ENCODE measurements at places on chromosomes 4 and X.

GRCh38 chr4:78353921-78354320 is 197.6 kb upstream of the ANXA3 start:
- no peak for DNase-seq

DNA sequence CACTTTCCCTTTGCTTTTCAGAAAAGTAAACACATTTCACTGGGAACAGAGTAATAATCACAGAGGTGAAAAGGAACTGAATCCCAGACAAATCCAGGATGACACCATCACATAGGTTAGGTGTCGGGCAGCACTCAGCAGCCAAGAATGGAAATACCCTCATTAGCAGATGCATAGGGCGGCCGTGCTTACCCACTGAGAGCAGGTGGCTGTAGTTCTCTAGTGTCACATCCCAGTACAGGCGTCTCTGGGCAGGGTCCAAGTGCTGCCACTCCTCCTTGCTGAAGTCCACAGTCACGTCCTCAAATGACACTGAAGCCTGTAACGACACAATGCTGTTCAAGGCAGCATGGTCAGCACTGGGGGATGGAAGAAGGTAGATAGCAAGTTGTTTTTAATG is 26.9 kb downstream of the ZNF41 start:
- no peak for DNase-seq

GRCh38 chrX:136608295-136608933 is 39.5 kb upstream of the CD40LG start:
- peak; percentile 4 for DNase-seq

DNA sequence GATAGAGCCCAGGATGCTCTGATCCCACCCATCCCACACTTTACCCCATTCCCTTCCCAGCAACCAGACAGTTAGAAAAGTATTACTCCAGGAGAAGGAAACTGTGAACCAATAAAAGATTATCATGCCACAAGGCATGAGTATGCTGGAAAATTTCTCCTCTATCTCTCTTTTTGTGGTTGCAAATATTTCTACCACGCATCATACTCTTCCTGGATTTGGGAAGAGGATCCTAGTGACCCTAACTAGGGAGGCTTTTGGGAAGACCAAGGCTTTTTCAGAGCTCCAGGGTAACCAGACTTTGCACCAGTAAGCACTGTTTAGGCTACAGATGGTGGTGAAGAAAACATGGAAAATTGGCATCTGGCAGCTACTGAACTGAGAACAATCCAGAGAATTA is 257.6 kb upstream of the CLNK start:
- no peak for DNase-seq

GRCh38 chr4:52877036-52877435 is 14.9 kb downstream of the RASL11B start:
- DNase-seq, result peak; percentile 54

- DNase-seq, result no peak
These were observed 3.5 kb downstream of the SOX3 start for GRCh38 chrX:140501321-140501720.

GRCh38 chr4:41658163-41658562 is 90.4 kb downstream of the PHOX2B start:
- DNase-seq, result no peak

Data from NCI-H446 (cell line).